ENCODE measurements at places on chromosomes 11 and 22.

GRCh38 chr11:44674809-44675208 is 52.0 kb upstream of the TSPAN18 start:
- DNase-seq: no peak

DNA sequence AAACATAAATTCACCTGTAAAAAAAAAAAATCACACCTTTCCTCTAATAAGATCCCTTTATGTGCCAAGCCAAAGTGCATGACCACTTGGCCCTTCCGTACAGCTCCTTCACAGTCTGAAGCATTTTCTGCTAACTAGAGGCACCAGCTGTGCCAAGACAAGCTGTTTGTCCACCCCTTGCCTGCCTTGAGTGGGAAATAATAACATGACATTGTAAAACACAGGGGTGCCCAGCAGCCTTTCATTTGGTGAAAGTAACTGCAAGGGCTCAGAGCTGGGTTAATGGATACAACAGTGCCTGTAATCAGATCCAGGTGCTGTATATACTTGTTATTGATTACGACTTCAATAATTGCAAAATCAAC is 59.2 kb downstream of the DDIAS start:
- DNase-seq: no peak

- DNase-seq: no peak
Observed at GRCh38 chr11:1947592-1948237, 583 bp downstream of the MRPL23 start.

DNA sequence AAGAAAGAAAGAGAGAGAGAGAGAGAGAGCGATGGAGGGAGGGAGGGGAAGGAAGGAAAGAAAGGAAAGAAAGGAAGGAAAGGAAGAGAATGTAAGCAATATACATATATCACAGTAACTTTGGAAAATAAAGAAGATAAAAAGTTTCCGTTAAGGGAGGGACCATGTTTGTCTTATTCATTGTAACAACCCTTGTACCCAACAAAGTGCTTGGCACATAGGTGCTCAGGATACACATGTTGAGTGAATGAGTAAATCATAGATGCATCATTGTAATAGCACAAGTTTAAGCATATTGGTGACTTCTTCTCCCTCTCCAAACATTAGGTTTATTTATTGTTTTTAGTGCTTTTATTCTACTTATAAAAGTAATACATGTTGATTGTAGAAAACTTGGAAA is 39.7 kb upstream of the ZNRF3 start:
- no peak for DNase-seq

DNA sequence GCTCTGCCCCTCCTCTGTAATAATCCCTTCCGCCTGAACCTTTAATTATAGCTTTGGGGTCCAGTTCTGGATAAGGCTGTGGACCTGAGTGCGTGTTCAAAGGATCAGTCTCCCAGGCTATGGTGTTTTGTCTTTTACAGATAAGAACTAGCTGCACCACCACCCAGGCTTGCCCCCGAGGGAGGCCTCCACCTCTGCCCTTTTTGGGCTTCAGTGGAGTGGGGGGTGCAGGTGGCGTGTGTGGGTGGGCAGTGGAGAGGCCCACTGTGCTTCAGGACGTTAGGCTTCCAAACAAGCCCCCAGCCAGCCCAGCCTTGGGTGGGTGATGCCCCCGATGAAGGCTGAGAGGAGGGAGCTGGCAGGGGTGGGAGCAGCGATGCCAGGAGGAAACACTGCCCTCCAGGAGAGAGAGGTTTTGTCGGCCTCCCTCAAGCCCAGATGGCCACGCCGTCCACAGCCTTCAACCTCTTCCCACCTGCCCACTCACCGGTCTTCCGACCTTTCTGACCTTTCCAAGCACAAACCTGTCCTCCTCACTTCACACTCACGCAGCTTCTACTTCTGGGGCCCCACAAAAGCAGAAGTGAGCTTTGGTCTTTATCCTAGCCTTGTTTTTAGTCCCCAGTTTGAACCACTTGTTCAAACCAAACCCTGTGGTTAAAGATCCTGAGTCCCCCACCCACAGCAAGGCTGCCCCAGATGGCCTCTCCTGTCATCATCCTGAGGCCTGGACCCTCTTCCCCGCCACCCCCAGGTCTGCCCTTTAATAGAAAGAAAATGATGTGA is 20.4 kb downstream of the PSMD13 start:
- no peak for DNase-seq

Measured in retinal pigment epithelial cell (primary cell).